ENCODE measurements at places on chromosomes 11 and 22. TPM values are rescaled to one million over a fixed set of nuclear protein-coding genes. Genes with fewer than 3 reads are reported as not detected.

GRCh38 chr11:131413217-131413616, 42.8 kb downstream of the NTM start:
- no peak for DNase-seq

Gene FZD4
- 24.3 TPM for total RNA-seq

- no peak for DNase-seq
Measured at GRCh38 chr11:126545057-126545555, 189.6 kb downstream of the ST3GAL4 start.

DNA sequence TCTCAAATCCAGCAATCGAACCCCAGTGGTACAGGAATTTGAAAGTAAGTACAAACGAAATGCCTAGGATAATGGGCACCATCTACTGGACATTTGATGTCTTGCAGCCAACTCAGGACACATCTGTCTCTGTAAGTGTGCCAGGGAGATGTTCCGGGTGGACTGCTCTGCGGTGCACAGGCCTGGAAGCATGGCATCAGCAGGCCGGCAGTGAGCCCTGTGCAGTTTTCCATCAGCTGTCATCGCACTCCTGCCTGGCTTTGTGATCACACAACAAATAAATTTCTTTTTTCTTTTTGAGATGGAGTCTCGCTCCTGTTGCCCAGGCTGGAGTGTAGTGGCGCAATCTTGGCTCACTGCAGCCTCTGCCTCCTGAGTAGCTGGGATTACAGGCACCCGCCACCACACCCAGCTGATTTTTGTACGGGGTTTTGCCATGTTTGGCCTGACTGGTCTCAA, 71.0 kb downstream of the JAM3 start:
- peak; percentile 90 for DNase-seq

Gene FLRT1
- 0.34 TPM for total RNA-seq

Gene MS4A15
- total RNA-seq: not detected

Gene APOBEC3B
- total RNA-seq: 4.5 TPM

Gene IGLL1
- not detected for total RNA-seq

DNA sequence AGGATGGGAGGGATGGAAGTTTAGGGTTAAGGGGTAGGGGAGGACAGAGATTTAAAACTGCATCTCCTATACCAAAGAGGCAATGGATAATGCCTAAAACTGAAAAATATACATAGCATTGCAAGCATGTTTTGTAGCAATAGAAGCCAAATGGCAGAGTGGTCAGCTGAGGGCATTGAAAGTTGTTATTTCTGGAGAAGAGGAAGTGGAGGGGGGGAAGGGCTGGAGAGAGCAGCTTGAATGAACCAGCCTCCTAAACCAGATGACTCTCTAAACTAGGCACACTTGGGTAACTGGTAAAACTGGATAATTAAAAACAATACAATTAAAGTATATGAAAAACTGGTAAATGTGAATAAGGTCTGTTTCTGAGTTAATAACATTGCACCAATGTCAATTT, 70.3 kb upstream of the TP53I11 start:
- DNase-seq: no peak

- DNase-seq: no peak
Measured at GRCh38 chr11:1442807-1443366, 43.7 kb downstream of the MOB2 start.

- DNase-seq: no peak
Measured at GRCh38 chr11:120780239-120780638, 243.7 kb upstream of the TBCEL start.

Gene DEUP1
- total RNA-seq: 2.4 TPM

Measured in lung (tissue), 17 donors.